Fibroblast of pulmonary artery (primary cell): ENCODE measurements at places on chromosomes 12 and 14.
A peak's percentile ranks its signal among the peaks of the same experiment; 100 is the strongest.

GRCh38 chr14:83217492-83217891 is 1683.8 kb upstream of the SEL1L start:
- DNase-seq, result peak; percentile 27

DNA sequence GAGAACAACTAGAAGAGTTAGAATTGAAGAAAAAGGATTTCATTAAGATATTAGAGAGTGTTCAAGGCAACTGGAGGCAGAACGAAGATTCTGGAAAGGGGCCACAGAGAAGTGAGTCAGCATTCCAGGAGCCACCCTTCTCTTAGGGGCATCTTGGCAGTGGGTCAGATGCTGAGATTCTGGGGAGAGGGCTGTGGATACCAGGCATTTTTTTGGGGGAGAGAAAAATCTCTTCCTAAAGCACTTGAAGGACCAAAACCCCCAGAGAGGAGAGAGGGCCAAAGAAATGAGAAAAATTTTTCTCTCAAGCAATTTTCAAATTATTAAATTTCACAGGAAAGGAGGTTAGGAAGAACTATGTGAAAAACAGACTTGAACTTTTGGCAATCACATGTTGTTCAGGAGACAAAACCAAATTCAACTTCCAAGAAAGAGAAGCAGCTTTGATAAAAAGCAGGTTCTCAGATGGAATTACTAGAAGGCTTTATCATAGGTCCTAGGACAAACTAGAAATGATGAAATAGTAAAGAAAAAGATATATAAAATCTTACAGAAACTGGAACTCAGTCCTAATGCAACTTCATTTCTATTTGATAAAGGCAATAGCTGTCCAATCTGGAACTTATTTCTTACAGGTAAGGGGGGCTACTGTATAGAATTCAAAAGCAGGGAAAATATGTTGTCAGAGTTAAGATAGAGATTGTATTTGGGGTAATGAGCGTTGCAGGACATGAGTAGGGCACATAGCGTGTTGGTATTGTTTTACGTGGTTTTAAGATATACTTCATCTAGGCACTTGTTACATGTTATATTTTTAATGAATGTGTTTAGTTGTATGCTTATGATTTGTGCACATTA is 1.1 kb upstream of the CLEC2D start:
- peak; percentile 56 for DNase-seq

DNA sequence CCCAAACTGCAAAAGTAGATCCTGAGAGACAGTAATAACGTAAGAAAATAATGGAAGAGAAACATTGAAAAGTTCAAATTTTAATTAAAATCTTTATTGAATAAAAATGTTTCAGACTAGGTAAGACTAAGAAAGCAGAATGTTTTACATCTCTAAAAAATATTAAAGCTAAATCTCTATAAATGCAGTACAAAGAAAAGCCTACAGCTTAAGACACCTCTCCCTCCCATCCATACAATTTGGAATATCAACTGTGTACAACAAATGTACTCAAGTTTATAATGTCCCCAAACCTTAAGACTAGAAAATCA is 8.5 kb upstream of the CERS5 start:
- no peak for DNase-seq

DNA sequence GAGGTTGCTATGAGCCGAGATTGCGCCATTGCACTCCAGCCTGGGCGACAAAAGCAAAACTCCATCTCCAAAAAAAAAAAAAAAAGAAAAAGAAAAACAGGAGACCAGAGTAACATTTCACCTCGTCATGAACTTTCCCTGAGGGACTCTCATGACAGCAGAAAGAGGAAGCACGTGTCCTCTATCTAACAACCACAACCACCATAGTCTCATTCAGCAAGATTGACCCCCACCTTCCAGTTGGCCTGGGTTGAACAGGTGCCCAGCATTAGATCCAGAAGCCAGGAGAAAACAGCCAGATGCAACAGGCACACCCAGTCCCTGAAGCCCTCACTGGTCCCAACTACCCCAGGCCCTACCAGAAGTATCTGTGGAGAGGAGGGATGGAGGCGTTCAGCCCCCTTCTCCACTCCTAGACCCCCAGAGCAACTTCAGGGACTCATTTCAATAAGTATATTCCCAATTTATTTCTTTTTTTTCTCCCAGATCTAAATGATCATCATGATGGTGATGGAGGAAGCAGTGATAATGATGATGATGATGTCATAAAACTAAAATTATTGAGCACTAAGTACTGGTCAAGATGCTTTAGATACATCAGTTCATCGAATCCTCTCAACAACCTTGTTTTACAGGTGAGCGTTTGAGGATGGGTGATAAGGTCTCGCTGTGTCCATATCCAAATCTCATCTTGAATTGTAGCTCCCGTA is 235.0 kb downstream of the EFCAB11 start:
- DNase-seq, result no peak

- no peak for DNase-seq
Measured at GRCh38 chr12:121861636-121862254, 3.1 kb upstream of the HPD start.

DNA sequence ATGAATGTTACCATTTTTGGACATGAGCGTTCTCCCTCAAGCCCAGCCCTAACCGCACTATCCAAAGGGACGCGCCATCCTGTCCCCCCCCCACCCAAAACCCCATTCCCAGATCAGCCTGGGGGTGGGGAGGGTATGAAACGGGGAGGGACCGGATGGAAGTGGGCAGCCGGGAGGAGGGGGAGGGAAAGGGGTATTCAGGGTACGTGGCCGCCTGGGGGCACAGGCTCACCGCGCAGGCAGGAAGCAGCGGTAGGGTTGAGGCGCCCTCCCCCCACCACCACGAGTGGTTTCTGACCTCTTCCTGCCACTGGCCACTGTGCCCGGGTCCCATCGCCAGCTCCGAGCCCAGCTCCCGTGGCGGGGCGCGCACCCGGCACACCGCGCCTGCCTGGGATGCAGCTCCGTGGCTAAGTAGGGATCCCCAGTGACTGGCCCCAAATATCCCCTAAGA is 1.4 kb downstream of the ACTN1 start:
- peak; percentile 86 for DNase-seq

GRCh38 chr14:61271552-61271951 is 9.6 kb downstream of the TMEM30B start:
- no peak for DNase-seq

DNA sequence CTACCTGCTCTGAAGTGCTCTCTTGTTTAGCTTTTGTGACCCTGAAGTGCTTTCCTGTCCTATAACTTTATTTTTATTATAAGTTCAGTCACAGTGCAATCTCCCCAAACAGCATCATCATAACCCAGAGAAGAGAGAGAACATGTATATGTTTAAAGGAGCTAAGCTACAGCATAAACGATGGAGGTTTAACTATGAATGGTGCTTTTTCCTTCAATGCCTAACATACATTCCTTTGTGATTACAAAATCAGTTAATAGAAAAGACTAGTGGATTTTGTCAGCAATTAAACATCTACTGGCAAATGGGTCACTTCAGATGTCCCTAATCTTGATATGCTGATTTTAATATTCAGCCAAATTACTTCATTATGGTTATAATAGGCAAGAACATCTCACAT is 46.4 kb downstream of the ZFYVE21 start:
- DNase-seq, result no peak

DNA sequence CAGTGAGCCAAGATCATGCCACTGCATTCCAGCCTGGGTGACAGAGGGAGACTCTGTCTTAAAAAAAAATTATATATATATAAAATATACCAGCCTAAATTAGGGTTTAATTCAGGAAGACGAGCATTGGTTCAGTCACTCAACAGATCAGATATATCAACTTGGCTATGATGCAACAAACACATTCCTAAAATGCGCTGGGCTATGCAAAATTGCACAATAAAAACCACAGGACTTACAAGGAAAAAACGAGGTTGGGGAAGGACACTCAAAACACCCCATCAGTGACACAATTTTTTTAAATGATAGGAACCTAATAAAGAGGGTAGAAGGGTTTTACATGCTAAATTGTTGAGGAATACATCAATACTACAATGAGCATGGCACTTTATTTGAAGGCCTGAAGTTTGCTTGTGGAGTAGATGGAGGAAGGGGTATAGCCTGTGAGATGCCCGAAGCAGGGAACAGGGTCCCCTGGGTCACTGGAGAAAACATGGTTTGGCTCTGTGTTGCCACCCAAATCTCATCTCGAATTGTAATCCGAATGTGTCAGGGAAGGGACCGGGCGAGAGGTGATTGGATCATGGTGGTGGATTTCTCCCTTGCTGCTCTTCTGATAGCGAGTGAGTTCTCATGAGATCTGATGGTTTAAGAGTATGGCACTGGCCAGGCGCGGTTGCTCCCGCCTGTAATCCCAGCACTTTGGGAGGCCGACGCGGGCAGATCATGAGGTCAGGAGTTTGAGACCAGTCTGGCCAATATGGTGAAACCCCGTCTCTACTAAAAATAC is 71.2 kb downstream of the TNFAIP2 start:
- peak; percentile 76 for DNase-seq

GRCh38 chr12:20212658-20213555 is 155.4 kb upstream of the PDE3A start:
- peak; percentile 100 for DNase-seq

- DNase-seq, result no peak
Measured at GRCh38 chr12:60262378-60262777, 666.5 kb downstream of the SLC16A7 start.

- DNase-seq, result no peak
Measured at GRCh38 chr12:13085968-13086686, 17.3 kb downstream of the GSG1 start.

GRCh38 chr12:22252057-22252456 is 82.5 kb downstream of the ST8SIA1 start:
- DNase-seq, result no peak

DNA sequence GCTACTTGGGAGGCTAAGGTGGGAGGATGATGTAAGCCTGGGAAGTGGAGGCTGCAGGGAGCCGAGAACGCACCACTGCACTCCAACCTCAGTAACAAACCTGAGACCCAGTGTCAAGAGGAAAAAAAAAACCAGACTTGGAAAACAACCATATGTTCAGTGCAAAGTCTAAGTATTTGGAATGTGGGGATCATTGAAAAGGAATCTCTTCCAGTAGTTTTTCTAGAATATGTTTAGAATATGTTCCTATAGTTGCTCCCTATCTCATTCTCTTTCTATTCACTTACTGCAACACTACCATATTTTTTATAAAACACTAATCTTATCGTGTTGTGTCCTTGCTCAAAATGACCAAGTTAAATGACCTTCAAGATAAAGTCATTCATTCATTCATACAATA is 423.5 kb upstream of the SOX5 start:
- DNase-seq, result no peak

GRCh38 chr12:75289753-75290152 is 40.4 kb downstream of the CAPS2 start:
- DNase-seq, result peak; percentile 42

GRCh38 chr12:48671231-48671856 is 10.7 kb downstream of the KANSL2 start:
- no peak for DNase-seq

DNA sequence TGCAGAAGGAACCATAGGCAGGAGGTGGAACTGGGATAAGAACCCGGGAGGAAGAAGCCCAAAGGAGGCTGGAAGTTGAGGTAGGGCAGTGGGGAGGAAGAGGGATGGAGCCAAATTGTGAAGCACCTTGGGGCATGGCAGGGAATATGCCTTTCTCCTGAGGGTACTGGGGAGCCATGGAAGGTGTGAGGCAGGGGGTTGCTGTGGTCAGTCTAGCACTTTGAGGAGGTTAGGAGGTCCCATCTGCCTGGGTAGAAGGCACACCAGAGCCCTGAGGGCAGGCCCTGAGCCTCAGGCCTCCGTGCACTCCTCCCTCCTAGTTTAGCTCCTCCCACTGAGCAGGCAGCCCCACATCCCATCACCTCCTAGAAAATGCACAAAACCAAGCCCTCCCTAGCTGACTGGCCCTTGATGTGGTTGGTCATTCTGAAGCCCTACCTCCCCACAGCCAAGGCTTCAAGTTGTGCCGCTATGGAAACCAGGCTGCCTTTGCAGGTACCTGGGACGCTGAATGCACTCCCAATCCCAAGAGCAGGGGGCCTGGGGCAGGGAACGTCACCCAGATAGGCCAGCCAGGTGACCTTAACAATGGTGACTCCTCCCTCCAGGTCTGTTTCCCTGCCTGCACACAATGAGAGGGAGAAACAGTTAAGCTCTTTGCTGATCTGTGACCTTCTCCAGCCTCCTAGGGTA is 15.1 kb downstream of the PHETA1 start:
- DNase-seq, result no peak

- DNase-seq, result no peak
Measured at GRCh38 chr12:1702713-1703112, 11.8 kb downstream of the ADIPOR2 start.

- no peak for DNase-seq
Measured at GRCh38 chr14:47665337-47666134, 9.9 kb downstream of the MDGA2 start.

GRCh38 chr12:30594509-30594908 is 101.2 kb downstream of the IPO8 start:
- no peak for DNase-seq

DNA sequence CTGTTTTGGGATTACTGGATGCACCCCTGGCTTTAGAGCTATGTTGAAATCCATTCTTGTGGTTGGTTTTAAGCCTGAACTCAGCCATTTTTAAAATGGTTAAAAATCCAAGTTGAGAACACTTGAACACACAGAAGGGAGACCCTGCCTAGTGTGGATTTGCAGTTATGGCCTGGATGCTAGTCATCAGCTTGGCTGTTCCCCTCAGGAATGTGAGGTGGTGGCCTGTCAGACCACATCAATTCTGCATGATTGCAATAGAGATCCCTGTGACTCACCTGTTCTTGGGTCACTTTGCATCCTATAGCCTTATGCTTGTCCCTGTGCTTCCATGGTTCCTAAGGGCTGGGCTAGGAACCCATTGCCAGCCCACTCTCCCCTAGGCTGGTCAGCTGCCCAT is 454.1 kb downstream of the ATP23 start:
- DNase-seq, result no peak

DNA sequence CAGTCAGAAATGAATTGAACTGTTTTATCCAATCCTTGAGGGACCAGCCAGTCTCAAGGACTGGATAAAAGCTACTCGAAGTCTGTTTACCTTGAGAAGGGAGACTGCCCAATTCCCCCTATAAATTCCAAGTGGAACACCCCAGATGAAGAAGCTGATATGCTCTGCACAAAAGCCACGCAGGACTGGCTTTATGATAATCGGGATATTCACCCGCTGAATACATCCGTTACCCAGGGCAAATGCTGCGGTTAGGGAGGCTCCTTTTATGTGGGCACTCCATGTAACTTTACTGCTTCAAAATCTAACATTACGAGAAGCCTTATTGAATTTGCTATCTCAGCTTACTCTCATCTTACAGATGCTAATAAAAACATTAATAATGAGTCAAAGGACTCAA is 119.1 kb downstream of the DENND5B start:
- no peak for DNase-seq

- DNase-seq, result no peak
Measured at GRCh38 chr14:35435177-35435576, 30.6 kb upstream of the NFKBIA start.
